ENCODE measurements at places on chromosomes 13 and 19.

DNA sequence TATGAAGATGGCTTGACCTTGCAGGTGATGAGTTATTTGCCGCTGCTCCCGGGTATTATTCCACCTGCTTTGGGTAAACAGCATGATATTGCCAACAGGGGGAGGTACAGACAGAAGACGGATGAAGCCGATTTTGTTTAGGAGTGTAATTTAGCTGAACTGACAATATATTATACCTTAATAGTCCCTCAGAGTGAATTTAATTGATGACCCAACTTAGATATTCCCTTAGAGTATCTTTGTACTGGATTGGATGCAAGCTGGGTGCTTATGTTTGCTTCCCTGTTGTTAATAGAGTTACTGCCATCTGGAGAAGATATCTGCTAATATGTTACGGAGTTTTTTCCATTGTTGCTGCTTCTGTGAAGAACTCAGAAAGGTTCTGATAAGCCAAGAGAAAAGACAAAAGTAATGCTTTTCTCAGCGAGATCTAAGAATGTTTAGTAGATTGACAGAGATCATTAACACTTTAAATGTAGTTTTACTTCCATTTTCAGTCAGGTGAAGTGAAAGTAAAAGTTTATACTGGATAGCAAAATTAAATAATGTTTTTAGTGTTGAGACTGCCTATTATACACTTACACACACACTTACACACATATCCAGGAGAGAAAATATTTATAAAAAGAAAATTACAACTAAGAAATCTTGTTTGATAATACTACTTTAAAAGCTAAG lies 2220.8 kb upstream of the PCDH20 start:
- no peak for DNase-seq

DNA sequence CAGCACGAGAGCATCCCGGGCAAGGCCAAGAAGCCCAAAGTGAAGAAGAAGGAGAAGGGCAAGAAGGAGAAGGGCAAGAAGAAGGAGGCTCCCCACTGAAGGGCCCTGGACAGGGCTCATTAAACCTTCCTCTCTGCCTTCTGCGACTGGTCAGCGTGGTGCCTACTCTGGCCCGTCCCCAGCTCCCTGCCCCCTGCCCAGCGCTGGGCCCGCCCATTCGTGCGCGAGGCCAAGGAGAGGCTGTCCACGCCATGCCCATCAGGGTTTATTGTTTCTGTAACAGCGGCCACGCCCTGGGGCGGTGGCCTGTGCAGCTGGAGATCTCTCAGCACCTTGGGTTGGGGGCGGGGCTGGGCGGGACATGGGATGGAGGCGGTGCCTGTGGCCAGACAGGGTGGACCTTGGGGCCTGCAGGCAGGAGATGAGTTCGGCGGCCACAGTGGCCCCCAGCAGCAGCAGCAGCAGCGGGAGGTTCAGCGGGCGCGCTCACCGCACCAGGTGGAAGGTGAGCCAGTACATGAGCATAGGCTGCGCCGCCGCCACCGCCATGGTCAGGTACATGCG lies 897 bp downstream of the C19orf33 start:
- no peak for DNase-seq

- no peak for DNase-seq
Measured at GRCh38 chr13:102566513-102566912, 30.3 kb upstream of the TPP2 start.

DNA sequence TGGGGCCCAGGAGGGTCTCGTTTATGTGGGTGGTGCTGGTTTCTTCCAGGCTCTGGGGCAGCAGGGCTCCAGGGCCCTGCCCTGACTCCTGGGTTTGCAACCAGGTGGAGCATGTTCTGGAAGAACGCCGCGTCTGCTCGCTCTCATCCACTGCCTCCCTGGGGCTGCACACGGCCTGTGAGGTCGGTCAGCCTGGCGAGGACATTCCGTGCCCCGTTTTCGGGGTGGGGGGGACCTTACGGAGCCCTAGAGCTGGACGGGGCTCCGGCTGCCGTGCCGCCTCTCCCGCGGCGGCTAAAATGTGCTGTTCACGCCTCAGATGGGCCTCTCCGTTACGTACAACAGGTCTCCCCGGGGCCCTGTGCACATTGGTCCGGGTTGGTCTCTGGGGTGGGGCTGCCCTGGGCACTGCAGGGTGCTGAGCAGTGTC lies 3.3 kb downstream of the GNA11 start:
- no peak for DNase-seq

GRCh38 chr13:68708336-68708908 lies 1399.2 kb upstream of the ATXN8OS start:
- DNase-seq = no peak

DNA sequence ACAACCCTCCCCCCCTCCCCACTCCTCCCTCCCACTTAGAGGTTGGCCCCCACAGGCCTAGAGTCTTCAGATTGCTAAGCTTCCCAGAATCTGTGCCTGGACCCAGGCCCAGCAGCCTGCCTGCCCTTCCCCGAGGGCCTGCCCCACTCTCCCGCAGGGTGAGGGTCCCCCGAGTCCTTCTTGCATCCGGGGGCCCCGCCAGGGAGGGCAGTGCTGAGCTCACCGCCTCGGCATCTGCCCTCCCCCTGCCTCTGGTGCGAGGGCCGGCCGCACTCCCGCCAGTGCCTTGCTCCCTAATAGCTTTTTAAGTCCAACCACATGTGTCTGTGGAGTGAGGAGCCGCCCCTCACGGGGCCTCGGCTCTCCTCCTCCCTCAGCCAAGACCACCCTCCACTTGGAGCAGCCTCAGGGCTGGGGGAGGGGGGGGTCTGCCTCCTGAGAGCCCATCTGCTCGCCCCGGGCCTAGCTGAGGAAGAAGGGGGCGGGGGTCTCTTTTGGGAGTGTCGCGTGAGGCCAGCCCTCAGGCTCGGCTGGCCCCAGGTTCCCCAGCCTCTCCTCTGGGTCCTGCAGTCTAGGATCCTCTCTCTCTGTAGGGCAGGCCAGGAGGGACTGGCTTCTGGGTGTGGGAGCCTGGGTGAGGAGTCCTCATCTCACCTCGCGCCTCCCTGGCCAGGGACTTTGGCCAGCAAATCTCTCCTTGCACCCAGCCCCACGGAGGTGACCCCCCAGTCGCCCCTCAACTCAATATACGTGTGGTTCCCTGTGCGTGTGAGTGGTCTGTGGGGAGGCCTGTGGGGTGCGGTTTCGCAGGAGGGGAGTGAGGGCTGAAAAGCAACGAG lies 47.2 kb downstream of the LYL1 start:
- no peak for DNase-seq

DNA sequence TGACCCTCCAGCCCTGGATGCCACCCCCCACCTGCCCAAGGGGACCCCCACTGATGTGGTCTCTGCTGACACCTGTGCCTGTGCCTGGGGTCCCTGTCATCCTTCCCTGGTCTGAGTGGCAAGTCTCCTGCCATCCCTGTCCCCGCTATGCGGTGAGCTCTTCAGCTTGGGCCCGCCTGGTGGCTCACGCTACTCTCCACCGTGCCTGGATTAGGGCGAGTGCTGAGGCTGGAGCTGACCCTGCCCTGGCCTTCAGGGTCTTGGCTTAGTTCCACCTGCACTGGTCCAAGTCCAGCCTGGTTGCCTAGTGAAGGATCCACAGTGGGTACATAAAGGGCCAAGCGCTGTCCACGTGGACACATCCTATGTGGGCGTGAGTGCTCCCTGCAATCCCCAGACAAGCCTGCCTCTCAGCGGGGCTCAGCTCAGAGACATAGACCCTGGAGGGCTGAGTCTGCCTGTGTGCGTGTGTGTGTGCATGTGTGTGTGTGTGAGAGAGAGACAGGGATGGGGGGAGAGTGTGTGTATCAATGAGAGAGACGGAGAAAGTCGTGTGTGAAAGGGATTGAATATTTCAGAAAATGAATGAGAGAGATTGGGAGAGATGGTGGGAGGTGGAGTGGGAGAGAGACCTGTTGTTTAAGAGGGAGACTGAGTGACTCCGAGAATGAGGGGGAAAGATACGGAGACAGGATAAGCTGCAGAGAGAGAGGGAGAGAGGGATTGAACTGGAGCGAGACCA lies 22.1 kb downstream of the WTIP start:
- DNase-seq = no peak

DNA sequence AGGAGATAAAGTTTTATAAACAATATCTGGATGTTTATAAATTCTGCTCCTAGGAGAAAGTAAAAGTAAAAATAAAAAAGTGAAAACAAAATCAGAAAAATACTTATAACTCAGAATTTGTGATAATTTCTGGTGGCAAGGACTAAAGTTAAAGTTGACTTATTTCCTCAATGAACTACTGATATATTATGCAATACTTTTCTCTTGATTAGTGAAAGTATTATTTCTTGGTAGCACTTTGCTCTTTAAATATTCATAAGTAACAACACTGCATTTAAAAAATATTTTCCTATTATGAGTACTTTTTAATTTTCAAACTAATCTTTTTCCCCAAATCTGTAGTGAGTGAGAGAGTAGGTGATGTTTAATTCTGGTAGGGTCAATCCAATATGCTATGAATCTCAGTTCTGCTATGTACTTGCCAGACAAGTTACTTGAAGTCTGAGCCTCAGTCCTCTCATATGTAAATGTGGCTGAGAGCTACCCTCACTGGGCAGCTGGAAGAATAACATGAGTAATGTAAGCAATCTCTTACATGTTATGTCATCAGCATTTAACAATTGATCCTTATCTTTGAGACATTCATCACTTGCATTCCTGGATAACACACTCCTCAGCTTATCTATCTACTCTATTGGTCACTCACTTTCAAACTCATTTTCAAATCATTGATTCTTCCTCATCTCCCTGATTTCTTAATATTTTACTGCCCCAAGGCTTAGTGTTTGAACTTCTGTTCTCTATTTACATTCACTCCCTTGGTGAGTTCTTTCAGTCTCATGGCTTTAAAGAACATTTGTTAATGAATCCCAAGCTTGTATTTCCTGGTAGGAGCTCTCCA lies 239.0 kb downstream of the RGCC start:
- no peak for DNase-seq

- no peak for DNase-seq
Measured at GRCh38 chr19:17091758-17092333, 16.3 kb downstream of the MYO9B start.

GRCh38 chr19:31803835-31804446 lies 454.7 kb upstream of the TSHZ3 start:
- no peak for DNase-seq

DNA sequence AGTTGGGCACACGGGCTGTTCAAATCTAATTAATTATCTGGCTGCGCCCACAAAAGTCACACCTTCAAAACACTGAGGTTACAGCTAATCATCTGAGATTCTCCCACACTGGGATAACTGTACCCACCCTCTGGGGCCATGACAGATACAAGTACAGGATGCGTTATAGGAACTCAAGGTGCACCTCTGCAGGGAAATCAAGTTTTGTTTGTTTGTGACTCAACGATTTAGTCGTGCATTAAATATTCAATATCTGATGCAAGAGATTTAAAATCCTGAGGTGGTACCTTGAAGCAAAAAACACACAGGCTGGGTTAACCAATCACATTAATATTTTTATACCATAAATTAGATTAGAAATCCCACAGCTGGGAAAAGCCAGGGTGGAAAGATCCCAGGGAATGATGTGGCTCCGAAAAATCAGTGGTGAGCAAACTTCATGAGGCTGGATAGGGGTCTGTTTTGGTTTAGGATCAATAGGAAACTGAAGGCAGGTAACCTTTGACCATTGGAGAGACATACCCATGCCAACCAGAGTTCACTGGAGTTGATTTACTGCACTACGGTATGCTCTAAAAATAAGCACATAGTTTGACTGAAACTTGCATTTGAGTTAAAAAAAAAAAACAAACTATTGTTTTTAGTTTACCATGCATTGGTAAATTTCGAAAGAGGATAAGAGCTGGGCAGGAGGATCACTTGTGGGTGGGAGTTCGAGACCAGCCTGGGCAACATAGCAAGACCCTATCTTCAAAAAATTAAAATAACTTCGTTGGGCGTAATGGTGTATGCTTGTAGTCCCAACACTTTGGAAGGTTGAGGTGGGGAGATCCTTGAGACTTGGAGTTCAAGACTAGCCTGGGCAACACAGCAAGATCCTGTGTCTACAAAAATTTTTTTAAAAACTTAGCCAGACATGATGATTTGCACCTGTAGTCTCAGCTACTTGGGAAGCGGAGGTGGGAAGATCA lies 23.9 kb upstream of the CEBPG start:
- DNase-seq = no peak

GRCh38 chr19:12047868-12048267 lies 4.9 kb downstream of the ZNF878 start:
- DNase-seq = no peak

- no peak for DNase-seq
Measured at GRCh38 chr19:14112051-14112808, 5.3 kb downstream of the PRKACA start.

GRCh38 chr19:43534816-43535761 lies 2.1 kb downstream of the ZNF575 start:
- DNase-seq = no peak

- no peak for DNase-seq
Measured at GRCh38 chr13:56864451-56864850, 276.3 kb upstream of the PRR20A start.

- DNase-seq = no peak
Measured at GRCh38 chr19:13082192-13083007, 20.3 kb downstream of the LYL1 start.

DNA sequence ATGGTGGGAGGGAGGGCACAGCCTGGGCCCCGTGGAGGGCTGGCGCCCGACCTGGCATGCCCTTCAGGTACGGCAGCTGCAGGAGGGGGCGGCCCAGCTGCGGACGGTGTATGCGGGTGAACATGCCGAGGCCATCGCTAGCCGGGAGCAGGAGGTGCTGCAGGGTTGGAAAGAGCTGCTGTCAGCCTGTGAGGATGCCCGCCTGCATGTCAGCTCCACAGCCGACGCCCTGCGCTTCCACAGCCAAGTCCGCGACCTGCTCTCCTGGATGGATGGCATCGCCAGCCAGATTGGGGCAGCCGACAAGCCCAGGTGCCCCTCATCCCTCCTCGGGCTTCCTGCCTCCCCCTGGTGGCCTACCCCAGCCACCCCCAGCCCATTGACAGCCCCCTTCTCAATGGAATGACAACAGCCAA lies 16.6 kb upstream of the SHKBP1 start:
- DNase-seq = no peak

DNA sequence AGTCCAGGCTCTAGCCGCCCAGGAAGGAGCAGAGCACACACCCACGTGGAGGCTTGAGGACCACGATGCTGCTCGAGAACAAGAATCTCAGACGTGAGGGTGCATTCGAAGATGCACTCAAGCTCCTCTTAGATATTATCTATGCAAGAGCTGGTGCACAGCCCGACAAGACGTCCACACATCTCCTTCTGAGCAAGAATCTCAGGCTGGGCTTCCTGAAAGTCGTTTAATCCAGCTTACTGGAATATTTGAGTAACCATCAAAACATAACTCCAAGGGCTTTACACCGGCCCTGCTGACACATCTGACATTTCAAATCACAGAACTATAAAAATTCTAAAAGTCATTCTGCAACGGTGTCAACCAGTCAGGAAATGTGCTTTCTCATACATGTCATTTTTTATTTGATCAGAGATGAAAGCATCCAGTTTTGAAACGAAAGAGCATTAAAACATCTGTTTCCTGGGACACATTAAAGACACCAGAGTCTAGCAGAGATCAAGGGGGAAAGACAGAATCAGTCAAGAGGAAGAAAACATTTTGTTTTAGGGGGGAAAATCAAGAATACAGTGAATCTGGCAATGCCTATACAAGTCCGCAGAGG lies 177.7 kb upstream of the IRS2 start:
- no peak for DNase-seq

GRCh38 chr13:21522847-21523246 lies 63.7 kb upstream of the ZDHHC20 start:
- no peak for DNase-seq

- no peak for DNase-seq
Measured at GRCh38 chr19:12077375-12077774, 12.8 kb downstream of the ZNF844 start.

- peak; percentile 61 for DNase-seq
Measured at GRCh38 chr13:30744056-30744680, 8.8 kb downstream of the ALOX5AP start.

- DNase-seq = no peak
Measured at GRCh38 chr19:7125221-7125620, 55.7 kb downstream of the ZNF557 start.
